ENCODE measurements at places on chromosomes 7 and 10.

DNA sequence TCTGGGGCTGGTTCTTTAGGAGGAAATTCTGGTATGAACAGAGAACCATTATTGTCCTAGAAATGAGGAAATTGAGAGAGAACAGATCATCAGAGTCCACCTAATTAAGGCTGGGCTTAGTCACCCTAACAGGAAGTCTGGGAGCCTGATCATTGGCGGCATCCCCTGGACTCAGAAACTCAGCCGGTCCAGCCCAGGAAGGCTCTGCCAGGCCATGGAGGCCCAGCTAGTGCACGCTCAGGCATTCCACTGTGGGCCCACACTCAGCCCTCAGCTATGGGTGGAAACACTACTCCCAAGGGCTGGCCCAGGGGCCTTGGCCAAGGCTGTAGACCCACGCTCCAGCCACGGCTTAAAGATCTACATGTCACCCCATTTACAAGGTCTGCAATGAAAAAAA, 109.2 kb downstream of the PTPN20 start:
- DNase-seq: peak; percentile 7

GRCh38 chr7:8436965-8437364, 3.6 kb downstream of the NXPH1 start:
- DNase-seq: peak; percentile 4

GRCh38 chr10:30565449-30565848, 64.1 kb downstream of the LYZL2 start:
- no peak for DNase-seq

GRCh38 chr7:127591591-127591990, 1.9 kb upstream of the FSCN3 start:
- no peak for DNase-seq

- no peak for DNase-seq
Measured at GRCh38 chr7:50207686-50208255, 96.7 kb upstream of the IKZF1 start.

All from fibroblast of pulmonary artery (primary cell).